ENCODE measurements at places on chromosomes 5 and 9. TPM values are rescaled to one million over a fixed set of nuclear protein-coding genes. Genes with fewer than 3 reads are reported as not detected.

ARL14EPL gene
- total RNA-seq = not detected

LMX1B gene
- not detected for total RNA-seq

LTC4S gene
- total RNA-seq = 1.6 TPM

SLCO4C1 gene
- total RNA-seq = 0.50 TPM

RAD23B gene
- total RNA-seq = 73.3 TPM

CDC25C gene
- 29.4 TPM for total RNA-seq

CKMT2 gene
- 1.0 TPM for total RNA-seq

WDR31 gene
- 0.67 TPM for total RNA-seq

FRRS1L gene
- total RNA-seq = under 0.01 TPM

IL4 gene
- not detected for total RNA-seq

NFIB gene
- 14.1 TPM for total RNA-seq

SMAD5 gene
- total RNA-seq = 28.6 TPM

ACOT12 gene
- 0.84 TPM for total RNA-seq

ORM2 gene
- total RNA-seq = not detected

SLC6A19 gene
- not detected for total RNA-seq

TEX48 gene
- not detected for total RNA-seq

PMPCA gene
- 62.6 TPM for total RNA-seq

COL15A1 gene
- 2.4 TPM for total RNA-seq

ECSCR gene
- total RNA-seq = 1.0 TPM

NKD2 gene
- total RNA-seq = 0.30 TPM

MIER3 gene
- total RNA-seq = 6.1 TPM

SVEP1 gene
- 5.5 TPM for total RNA-seq

ZFR gene
- total RNA-seq = 47.9 TPM

GRXCR2 gene
- total RNA-seq = not detected

Data from bronchus fibroblast of lung (primary cell).